Suppressor macrophage (primary cell): ENCODE measurements at places on chromosomes 6 and 20.

DNA sequence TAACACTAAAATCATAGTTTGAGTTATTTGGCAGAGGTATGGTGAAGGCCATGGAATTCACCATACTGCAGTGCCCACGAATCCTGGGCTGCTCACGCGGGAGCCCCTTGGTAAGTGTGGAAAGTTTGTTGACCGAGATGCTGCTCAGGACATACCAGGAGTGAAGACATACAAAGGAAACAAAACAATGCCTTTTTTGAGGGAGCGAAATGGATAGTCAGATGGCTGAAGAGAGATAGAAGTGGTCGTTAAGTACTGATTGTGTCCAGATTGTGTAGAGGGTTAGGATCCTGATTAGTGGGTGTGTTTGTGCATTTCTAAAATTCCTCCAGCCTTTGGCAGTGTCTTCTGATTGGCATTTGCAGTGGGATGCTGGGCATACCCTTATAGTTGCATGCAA lies 83.0 kb downstream of the SOBP start:
- no peak for DNase-seq

GRCh38 chr20:17579369-17580039 lies 9.6 kb downstream of the DSTN start:
- DNase-seq = no peak

- peak; percentile 90 for DNase-seq
Observed at GRCh38 chr6:109241199-109241598, 141.1 kb downstream of the CD164 start.

GRCh38 chr6:42276034-42276890 lies 58.6 kb upstream of the MRPS10 start:
- no peak for DNase-seq

DNA sequence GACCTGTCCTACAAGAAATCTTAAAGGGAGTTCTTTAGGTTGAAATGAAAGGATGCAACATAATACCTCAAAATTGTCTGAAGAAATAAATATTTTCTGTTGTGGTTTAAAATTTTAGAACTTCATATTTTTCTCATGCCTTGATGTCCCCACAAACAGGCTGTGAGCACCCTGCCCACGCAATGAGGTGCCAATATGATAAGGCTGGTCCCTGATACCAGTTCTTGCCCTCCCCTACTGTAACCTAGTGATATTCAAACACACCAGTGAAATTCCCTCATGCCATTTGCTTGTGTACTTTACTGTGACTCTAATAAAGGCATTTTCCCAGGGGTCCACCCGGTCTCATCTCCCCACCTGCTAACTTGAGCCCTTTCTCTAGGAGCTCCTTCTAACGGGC lies 67.3 kb upstream of the SIRPG start:
- DNase-seq = no peak

DNA sequence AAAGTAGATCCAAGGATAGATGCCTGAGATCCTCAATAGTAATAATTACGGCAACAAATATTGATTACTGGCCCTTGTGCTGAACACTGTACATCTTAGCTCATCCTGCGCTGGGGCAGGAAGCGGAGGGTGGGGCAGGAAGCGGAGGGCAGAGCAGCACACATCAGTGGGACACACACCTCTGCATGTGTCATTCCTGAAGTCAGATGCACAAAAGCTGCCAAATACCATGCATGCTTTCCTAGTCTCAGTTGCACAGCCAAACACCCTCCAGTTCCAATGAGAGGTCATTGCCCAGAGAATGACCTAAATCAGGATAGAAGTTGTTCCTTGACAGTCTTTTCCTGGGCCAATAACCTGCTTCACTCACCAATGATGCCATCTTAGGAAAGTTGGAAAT lies 74.4 kb upstream of the FOXC1 start:
- DNase-seq = no peak

DNA sequence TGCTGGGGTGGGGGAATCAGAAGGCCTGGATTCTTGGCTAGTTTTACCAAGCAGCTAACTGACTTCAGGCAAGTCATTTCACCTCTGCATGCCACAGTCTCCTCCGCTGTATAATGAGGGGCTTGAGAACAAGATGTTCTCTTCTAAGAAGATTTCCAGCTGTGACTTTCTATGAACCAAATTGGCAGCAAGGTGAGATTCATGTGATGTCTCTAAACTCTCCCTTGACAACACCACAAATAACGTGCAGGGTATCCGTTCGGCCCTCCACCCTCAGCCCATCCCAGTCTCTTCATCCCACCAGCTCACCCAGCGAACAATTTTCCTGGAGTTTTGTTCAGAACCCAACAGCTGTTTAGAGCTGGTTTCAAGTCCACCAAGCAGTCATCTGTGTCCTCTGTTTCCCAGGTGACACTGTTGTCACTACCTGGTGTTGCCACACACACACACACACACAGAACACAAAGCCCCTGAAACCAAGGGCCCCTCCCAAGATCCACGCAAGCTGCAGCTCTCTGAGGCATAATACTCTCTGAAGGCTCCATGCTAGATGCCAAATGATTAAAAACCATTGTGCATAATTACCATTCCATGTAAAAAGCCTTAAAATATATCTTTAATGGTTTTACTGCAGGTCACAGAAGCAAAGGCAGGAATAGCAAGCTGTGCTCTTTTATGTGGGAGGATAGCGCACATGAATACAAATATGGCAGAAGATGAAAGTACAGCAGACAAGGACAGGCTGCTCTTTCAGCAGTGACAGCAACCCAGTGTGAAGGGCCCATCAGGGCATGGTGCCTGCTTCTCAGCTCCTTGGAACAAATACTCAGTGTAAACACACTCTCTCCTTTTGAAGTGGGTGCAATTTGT lies 48.2 kb downstream of the ARHGAP18 start:
- DNase-seq = no peak

DNA sequence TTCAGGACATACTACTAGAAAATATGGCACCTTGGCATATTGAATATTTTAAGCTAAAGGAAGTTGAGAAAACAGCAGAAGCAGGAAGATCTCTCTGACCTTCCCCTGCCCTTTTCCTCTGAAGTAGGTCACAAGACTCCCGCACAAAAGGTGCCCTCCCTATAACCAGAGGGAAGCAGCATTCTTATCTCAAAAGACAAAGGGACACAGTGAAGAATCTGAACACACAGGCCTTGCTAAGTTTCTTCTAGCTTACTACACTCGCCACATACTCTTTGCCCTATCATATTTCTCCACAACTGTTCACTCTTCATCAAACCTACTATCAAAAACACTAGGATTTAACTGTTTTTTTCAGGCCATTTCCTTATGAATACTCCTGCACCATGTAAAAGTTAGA lies 151.2 kb downstream of the ELOVL4 start:
- peak; percentile 48 for DNase-seq

GRCh38 chr6:95417856-95418255 lies 159.5 kb upstream of the MANEA start:
- DNase-seq = no peak
